Left ventricle myocardium superior (tissue), 1 donor: ENCODE measurements at places on chromosomes 7 and 10. TPM values are rescaled to one million over a fixed set of nuclear protein-coding genes. Genes with fewer than 3 reads are reported as not detected.

Gene POLL
- 20.1 TPM for total RNA-seq

- no peak for DNase-seq
These were observed 82.7 kb downstream of the SEMA3A start for GRCh38 chr7:84111842-84112241.

GRCh38 chr7:103445228-103446048 lies 569 bp downstream of the SLC26A5 start:
- DNase-seq = no peak

Gene COL26A1
- not detected for total RNA-seq

Gene CHCHD1
- 29.2 TPM for total RNA-seq

DNA sequence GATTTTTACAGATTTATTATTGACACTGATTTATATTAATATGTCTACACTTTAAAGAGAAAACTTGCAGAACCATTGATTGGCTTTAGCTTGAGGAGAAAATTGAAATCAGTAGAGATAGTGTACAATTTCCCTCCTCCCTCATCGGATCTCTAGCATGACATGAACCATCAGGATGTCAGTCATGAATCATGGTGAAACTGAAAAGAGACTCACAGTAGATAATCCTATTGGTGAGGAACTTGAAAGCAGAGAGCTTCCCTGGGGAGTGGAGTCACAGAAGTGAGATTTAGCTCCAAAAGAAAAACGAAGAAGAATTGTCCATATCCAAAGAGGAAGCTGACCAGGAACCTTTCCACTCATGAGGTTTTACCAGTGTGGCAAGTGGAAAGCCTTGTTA lies 346.8 kb downstream of the ABCA13 start:
- no peak for DNase-seq

GRCh38 chr10:37754538-37755323 lies 102.7 kb downstream of the ZNF248 start:
- DNase-seq = no peak

- no peak for DNase-seq
These were observed 15.2 kb upstream of the KAZALD1 start for GRCh38 chr10:101046332-101047238.

GRCh38 chr10:70575486-70575873 lies 27.1 kb downstream of the PRF1 start:
- DNase-seq = no peak

Gene C1GALT1
- total RNA-seq = 19.4 TPM
